ENCODE measurements at places on chromosomes 6 and 20.

GRCh38 chr6:163446549-163446948, 32.0 kb downstream of the QKI start:
- DNase-seq: no peak

DNA sequence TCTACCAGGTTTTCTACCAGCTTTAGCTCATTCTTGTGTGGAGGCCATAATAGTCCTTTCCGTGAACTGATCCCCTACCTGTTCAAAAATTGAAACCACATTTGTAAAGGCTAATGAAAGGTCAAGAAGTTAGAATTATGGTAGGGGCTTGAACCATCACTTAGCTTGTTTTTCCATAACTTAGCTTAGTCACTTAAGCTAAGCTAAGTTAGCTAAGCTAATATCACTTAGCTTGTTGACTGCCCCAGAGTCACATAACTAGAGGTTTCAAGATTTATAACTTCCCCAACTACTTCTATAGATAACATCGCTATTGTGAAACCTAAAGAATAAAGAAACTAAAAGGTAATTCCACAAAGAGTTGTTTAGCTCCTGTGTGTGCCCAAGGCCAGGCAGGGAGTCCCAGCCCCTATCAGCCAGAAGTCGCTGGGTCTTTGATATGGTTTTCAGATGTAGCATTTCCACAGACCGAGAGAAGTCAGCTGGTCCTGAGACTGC, 131.8 kb downstream of the VEGFA start:
- DNase-seq: no peak

GRCh38 chr6:39251406-39251805, 22.1 kb upstream of the KCNK5 start:
- DNase-seq: no peak

DNA sequence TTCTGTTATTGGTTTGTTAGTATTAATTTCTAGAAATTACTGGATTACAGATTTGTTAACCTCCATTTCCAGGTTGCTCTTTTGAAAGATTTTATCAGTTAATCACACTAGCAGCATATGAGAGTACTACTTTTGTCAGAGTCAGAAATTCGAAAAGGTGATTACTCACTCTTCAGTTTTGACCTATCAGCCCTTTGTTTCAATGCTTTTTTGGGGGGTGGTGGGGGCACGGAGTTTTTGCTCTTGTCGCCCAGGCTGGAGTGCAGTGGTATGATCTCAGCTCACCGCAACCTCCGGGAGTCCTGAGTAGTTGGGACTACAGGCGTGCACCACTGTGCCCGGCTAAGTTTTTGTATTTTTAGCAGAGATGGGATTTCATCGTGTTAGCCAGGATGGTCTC, 149.2 kb downstream of the JARID2 start:
- no peak for DNase-seq

DNA sequence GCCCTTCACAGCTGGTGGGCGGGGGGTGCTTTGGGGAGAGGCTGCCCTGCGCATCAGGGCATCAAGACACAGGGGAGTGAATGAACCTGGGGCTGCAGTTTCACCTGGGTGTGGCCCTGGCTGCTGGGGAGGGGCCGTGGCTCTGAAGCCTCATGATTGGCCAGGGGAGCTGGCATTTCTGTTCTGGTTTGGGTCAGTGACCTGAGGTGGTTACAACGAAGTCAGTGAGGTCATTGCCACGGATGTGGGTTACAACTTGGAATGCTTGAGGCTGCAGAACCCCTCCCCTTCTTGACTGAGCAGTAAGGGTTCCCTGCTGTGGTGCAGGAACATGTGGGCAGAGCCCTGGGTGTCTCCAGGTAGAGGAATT, 3.0 kb downstream of the TCEA2 start:
- DNase-seq: no peak

DNA sequence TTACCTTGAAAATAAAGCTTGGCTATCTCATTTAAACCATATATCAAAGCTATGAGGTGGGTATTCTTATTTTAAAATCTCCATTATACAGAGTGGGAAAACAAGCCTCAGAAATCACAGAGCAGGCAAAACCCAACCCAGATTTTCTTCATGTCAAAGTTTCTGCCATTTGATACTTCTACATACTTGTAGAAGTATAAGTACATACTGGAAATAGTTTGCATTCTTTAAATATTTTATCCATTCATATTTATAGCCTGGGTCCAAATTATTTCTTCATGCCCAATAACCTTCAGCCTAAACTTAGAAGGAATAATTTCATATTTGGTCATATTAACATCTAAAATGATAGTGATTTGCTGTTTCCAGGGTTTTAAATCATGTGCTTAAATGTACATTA, 61.8 kb downstream of the MLIP start:
- DNase-seq: no peak
